Renal pelvis (tissue), 12 donors: ENCODE measurements at places on chromosomes 11 and 22. TPM values are rescaled to one million over a fixed set of nuclear protein-coding genes. Genes with fewer than 3 reads are reported as not detected.

PITPNM1 gene
- 41.5 TPM for polyA plus RNA-seq

DNA sequence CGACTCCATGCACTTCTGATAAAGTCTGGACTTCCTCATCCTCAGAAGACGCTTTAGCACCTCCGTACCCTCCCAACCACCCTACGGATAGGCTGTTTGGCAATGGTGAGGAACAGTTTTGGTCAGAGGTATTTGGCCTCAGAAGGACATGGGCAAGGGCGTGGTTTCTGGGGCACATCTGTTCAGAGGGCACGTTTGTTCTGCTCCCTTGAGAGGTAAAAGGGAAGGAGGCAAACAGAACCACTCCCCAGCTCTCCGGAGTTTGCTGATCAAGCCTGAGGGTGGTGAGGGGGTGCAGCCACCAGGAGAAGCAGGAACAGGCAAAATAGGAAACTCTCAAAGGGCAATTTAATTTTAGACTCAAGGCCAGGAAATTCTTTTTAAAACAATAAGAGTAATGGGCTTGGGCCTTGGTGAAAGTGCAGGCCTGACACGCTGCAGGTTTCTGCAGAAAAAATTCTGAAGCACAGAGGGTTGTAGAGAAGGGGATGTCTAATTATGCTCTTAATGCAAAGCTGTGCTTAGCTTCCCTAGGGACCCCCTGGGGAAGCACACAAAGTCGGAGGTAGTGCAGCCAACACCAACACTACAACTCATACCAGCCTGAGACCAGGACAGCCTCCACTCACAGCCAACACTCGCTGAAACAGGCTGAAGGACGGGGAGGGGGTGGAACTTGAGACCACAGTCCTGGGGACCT is 23.3 kb downstream of the ETS1 start:
- DNase-seq = no peak

GRCh38 chr11:65862941-65863888 is 3.0 kb downstream of the MUS81 start:
- DNase-seq = no peak

DRD2 gene
- polyA plus RNA-seq = 0.27 TPM

HEPHL1 gene
- not detected for polyA plus RNA-seq

- DNase-seq = no peak
Observed at GRCh38 chr11:28713850-28714249, 605.7 kb downstream of the METTL15 start.

DNA sequence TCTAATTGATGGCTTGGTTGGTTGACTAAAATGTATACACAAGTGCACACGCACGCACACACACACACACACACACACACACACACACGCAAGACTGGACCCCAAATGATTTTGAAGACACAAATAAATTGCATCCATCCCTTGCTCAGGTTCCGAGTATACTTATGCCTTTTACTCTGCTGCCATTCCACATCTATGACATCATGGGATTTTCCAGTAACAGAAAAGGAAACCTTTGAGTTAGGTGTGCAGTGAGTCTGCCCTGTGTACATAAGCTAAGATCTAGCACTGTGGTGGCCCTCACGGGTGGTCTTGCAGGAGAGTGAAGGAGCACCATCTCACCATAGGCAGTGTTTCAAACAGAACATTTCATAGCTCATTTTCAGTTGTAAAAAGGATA is 20.5 kb upstream of the LARGE1 start:
- no peak for DNase-seq

GRCh38 chr22:27283714-27284113 is 517.8 kb downstream of the MN1 start:
- no peak for DNase-seq

IGLL5 gene
- not detected for polyA plus RNA-seq

DNA sequence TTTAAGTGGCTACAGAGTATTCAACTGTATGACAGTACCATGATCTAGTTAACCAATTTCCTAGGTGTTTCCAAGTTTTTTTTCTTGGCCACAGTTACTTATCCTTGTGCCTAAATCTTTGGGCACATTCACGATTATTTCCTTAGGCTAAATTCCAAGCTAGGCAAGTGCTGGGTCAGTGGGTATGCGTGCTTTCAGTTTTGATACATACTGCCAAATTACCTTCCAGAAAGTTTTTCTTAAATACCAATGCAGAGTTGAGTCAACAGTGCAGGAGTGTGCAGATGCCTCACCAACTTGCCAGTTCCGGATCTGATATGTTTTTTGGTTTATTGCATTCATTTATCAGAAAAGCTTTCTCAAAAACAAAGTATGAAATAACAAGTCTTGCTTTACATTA is 67.9 kb upstream of the OR4B1 start:
- DNase-seq = no peak

DNA sequence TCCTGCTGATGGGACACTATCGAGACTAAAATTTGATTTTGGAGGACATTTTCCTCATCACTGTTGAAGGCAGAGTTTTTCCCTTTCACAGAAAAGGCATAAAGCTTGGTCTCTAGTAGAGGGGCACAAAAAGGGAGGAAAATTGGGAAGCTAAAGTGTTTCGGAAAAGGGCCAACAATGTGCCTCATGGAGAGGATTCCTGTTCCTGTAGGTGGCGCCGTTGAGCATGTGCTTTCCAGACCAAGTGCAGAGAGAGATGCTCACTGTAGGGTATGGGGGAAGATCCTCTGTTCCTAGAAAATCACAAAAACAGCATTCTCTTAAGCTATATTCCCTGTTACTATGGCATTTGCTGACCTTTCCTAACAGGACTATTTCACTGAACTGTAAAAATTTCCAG is 18.4 kb upstream of the OR4C5 start:
- DNase-seq = no peak

GRCh38 chr11:104908186-104908531 is 9.9 kb upstream of the CASP12 start:
- no peak for DNase-seq

DNA sequence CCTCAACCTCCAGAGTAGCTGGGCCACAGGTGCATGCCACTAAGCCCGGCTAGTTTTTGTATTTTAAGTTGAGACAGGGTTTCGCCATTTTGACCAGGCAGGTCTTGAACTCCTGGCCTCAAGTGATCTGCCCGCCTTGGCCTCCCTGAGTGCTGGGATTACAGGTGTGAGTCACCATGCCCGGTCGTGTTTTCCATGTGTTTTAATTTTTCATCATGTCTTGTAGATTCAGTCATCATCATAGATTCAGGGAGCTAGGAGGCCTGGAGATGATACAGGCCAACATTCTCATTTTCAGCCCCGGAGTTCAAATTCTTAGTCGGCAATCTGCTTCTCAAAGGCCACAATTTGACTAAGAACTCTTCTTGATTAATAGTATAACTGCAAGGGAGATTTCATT is 73.5 kb upstream of the GRAMD1B start:
- DNase-seq = no peak

DNA sequence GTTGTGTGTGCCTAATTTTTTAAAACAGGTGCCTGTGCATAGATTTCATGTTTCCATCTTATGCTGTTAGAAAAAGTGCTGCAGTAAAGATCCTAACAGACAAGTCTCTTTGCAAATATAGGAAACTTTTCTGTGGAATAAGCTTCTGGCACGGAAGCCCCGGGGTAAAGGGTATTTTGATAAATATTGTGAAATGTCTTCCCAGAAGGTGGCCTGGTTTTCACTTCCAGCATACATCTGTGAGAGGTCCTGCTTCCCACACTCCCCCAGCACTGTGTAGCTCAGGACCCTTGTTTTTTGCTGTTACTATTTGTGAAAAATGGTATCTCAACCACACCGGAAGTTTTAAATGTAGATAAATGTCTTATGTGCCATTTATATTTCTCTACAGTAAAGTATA is 14.5 kb downstream of the ST3GAL4 start:
- DNase-seq = no peak
